ENCODE measurements at places on chromosomes 12 and 14. TPM values are rescaled to one million over a fixed set of nuclear protein-coding genes. Genes with fewer than 3 reads are reported as not detected.

GRCh38 chr14:53979113-53979681 is 22.6 kb upstream of the BMP4 start:
- DNase-seq = no peak

- DNase-seq = no peak
These were observed 18.4 kb downstream of the CMKLR1 start for GRCh38 chr12:108320507-108321293.

DNA sequence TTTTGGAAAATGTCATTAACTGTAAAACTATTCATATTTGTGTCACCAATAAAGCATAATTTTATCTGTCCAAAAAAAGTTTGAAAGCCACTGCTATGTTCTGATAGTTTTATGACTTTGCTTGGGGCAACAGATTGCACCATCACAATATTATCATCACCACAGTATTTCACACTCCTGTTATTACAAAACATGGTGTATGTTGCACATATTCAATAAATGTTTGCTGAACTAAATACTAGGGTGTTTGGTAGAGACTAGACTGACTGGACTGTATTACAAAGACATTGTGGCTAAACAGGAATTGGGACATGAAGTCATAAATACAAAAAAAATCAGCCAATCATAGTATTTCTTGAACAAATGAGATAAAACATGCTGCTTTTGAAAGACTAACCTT is 55.1 kb downstream of the PAWR start:
- DNase-seq = no peak

DNA sequence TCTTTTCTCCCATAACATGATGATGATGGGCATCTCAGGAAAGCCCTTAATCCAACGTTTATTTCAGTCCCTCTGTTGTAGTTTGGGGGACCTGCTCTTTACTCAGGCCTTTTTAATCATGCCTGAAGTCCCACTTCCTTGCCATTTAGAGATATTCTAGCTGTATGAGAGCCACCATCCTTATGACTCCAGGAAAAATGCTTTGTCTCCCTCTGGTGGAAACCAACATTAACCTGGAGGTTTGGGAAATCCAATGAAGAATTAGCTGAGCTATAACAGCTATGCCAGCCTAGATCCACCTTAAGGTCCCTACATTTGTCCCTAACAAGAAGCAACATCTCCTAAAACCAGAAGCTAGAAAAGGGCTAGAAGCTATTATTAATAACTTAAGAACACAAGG is 1399.1 kb downstream of the LRFN5 start:
- DNase-seq = no peak

DNA sequence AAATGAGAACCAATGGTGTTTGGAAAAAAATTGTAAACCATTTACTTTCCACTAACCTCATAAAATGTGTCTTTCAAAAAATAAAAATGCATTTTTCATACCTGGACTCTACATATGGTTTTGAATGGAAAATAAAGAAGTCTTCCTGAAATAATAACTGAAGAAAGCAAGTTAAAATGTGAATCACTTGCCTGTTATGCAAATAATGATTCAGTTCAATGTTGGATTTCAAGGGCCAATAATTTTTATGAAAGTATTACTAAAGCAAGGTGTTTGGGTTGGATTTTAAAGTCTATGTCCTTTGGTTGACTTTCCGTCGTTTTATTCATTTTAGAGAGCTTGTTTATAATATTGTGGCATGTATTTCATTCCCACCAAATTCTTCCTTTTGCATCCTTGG is 138.7 kb downstream of the CCDC91 start:
- DNase-seq = no peak

- DNase-seq = no peak
These were observed 39.0 kb downstream of the SLC25A21 start for GRCh38 chr14:37133284-37133913.

DNA sequence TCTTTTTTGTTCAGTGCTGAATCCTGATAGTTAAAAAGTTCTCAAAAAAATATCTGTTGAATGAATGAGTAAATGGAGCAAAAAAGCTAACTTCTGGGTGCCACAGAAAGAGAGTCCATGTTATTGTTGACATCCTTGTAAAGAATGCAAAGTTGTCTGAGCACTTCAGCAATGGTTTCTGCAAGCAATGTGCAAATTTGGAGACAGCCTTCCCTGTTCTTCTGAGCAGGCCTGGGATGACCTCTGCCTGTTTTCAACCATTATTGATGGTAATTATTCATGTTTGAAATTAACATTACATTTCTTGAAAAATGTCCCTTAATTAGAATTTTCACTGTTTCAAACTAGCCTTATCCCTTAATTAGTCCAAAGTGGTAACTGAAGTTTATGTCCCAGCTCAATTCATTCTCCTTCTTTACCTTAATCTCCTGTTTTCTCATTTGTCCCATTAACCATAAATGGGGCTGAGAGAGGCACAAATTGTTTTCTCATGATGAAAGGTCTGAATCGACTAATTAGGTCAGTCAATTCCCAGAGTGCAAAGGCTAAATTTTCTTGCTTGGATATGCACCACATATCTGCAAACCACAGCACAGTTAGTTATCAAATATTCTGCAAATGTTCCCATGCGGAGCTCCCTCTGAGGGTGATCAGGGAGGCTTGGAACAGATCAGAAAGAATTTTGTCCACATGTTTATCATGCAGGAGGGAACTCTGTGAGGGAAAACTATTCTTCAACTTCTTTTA is 139.4 kb upstream of the KRR1 start:
- DNase-seq = no peak

- no peak for DNase-seq
These were observed 136.4 kb upstream of the LGR5 start for GRCh38 chr12:71303199-71303598.

DNA sequence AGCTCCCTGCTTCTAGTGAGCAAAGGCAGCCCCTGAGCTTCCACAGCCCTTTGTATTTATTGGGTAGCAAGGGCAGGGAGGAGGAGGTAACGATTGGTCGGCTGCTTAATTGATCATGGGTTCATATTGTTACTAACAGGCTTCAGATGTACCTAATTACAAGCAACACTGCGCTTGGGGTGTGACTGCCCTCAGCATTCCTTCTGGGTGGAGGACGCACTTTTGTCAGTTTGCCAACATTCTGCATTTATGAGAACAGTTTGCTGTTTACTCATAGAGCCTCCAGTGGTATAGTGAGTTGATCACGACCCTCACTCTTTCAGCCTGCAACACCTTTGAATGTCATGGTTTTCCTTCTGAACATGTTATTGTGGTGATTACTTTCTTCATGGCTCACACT is 9.6 kb downstream of the TSHR start:
- DNase-seq = no peak

GRCh38 chr12:94149119-94149780 is 873 bp downstream of the PLXNC1 start:
- peak; percentile 67 for DNase-seq

DNA sequence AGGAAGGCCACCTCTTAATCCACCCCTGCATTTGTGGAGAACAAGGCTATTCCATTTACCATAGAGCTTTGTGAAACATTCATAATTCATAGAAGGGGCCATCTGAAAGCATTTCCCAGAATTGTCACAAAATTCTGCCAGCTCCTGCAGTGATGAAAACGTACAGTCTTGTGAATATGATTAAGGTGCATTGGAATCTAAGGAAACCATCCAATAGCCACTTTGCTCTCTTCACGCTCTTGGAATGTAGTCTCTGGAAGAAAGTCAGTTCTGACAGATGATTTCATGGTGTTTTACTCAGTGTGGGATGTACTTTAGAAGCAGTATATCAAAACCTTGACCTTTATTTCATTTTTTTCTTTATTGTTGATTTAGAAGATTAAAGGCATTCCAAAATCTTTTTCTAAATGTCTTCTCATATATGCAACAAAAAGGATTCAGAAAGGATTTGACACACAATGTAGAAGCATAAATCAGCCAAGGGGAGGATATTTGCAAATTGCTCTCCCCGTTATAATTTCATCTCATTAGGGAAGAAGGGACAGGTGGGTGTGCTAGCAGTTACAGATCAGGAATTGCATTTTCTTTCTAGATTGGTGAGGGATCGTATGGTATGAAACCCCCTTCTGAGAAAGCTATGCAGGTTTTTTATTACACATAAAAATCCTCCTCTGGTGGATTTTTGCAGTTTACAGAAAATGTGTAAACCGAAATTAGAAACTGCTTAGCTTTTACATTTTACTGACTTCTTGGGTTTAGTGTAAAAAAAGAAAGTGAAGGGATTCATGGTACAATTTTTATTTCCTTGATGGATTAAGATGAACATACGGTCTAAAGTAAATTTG is 390.2 kb downstream of the LRIG3 start:
- no peak for DNase-seq

DNA sequence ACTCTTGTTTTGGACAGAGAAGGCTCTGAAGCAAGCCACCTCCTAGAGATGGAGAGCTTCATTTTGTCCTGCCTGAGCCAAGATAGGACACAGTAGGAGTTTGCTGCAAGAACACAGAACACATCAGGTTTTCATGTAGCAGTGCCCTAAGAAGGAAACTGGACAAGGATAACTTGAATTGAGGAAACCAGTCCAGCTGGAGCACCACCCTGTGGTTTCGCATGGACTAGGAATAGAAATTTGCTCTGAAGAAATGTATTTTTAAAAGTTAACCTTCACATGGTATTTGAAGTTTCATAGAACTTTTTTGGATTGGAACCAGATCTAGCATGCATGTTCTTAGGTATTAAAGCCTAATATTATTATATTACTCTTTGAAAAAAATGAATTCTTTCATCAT is 68.8 kb downstream of the RERG start:
- DNase-seq = no peak

DNA sequence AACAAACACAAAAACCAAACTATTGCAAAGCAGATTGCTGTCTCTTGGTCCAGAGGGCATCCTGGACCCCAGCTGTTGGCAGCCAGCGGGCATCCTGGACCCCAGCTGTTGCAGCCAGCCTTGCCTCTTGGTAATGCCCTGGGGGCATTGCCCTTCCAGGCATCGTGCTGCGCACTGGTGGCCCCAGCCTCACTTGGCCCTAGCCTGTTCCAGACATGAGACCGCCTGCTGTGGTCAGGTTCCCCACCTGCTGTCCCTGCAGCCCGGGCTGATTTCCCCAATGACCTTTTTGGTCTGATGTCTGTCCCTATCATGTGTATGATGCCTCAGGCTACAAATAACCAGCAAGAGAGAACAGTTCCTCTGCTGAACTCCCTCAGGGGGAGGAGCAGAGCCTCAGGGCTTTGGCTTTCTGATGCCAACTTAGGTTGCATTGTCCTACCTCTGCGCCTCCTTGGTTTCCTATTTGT is 20.8 kb downstream of the MLXIP start:
- DNase-seq = no peak

DNA sequence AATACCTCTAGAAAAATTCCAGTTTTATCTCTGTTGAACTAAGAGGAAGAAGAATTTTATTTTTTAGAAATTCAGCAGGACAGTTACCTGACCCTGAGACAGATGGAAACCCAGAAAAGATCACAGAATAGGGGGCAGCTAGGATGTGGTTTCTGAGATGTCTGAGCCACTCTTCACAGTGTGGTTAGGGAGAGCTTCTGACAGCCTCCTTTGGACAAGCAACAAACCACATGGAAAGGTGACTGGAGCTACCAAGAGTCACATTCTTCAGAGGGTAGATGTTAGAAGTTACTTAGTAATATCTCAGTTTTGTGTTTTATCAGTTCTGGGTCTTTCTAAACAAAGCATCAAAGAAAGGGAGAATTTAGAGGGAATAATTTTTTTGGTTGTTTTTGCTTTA is 117.3 kb upstream of the NAP1L1 start:
- DNase-seq = no peak

DNA sequence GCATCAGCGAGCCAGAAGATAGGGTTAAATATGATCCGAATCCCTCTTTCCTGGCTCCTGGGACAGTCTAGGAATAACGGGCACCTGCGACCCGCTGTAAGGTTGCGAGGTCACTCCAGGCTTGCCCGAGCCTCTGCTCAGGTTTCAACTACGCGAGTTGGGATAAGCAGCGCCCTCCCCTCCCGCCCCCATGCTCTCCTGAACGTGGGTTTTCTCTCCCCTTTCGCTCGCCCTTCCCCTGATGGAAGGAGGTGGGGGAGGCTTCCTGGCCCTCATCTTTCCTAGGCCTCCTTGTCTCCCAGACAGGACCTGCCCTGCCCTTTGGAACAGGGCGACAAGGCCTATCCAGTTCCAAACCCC is 753 bp upstream of the ATP5MC2 start:
- peak; percentile 74 for DNase-seq

GRCh38 chr14:21098076-21098891 is at the start of gene ZNF219:
TSS of gene ZNF219 (minus strand) at chr14:21098655. CDS start at chr14:21093591, 5,064 bp downstream.
- DNase-seq = peak; percentile 78

DNA sequence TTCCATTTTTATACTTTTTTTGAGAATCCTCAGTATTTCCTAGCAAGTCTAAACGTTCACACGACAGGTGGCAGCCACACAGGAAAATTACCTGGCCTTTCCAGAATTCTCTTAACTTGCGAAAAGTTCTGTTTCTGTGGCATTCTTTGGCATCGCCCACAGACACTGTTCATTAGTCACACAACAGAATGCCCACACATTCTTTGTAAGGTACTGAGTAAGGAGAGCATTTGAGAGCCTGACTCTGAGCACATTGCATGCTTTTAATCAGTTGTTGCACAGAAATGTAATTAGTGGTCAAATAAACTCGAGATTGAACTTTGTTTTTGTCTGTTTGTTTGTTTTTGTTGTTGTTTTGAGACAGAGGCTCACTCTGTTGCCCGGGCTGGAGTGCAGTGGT is 52.4 kb downstream of the LMNTD1 start:
- DNase-seq = no peak

DNA sequence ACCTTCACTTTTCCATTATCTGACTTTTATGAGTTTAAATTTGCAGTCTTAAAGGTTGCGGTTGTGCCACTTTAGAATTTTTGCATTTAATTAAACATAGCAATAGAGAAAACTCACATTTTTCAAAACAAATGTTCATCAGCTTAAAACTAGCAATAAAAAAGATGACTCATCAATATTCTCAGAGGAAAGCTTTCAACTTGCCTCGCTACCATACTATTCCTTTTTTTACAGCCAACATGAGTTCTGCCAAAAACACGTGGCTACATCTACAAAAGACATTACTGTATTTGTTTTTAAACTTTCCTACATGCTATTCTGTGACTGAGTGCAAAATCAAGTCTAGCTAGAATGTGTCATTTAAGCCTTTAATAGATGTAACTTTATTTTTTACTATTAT is 497.1 kb downstream of the RPS29 start:
- no peak for DNase-seq

NANOG gene
- total RNA-seq = 0.31 TPM

VRTN gene
- total RNA-seq = not detected

ERBB3 gene
- 159 TPM for total RNA-seq

TMEM132C gene
- total RNA-seq = 13.5 TPM

OVCH1 gene
- 4.9 TPM for total RNA-seq

PPFIBP1 gene
- 146 TPM for total RNA-seq
